Sciatic nerve (tissue), 2 donors: ENCODE measurements at places on chromosomes 1 and 21. TPM values are rescaled to one million over a fixed set of nuclear protein-coding genes. Genes with fewer than 3 reads are reported as not detected.

DNA sequence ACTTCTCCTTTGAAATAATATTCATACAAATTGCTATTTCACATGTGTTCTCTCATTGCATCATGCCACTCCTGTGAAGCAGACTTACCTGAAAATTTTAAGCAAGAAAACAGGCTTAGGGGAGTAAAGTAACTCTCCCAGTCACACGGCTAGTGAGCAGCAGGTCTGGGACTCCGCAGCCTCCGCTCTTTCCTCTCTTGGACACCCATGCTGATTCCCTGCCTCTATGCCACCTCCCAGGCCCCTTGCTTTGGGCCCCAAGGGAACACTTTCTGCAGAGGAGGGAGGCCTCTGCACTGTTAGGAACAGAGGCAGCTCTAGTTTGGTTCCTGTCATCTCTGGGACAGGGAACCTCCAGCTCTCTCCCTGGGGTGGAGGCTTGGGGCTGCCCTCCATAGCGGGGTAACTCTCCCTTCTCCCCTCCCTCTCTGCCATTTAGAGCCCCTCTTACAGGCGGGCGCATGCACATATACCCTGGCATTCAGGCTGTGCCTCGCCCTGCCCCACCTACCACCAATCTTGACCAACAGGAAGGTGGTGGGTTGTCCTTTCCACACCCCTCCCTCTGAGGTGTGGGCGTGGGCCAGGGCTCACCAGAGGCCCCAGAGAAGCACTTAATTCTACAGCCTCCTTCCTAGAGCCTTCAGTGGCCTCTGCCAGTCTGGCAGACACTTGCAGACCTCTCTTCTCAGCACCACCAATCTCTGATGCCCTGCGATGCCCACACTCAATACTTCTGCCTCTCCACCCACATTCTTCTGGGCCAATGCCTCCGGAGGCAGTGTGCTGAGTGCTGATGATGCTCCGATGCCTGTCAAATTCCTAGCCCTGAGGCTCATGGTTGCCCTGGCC, at the start of gene RXFP4:
RXFP4 (plus strand) TSS at position 646 of the 852 bp plus-strand sequence; CDS start at position 718, 72 bp downstream.
- no peak for DNase-seq

DNA sequence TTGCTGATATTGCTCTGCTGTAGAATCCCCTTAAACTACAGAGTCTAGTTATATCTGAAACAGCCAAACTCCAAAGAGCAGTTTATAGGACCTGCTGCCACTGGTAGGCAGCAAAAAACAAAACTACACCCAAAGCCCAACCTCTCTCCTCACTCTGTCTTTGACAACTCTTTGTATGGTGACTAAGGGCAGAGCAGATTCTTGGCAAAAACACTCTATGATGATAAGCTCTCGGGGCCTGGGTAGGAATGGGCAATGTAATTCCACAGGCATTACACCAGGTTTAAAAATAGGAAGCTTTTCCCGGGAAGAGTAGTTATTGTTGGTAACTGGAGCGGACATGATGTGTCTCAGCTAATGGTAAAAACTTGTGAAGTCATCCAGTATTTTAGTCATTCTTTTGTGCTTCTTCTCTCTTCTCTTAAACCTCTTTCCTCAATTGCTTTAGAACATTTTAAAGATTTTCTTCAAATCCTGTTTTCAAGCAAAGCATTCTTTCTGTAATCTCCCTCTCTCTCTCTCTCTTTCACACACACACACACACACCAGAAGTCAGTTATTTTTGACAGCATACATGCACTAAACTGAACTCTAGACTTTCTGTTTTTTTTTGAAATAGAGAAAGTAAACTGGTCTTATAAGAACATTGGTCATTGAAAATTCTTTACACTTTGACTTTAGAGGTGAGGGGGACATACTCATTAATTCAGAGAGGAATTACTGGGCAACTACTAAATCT, 193.5 kb downstream of the PAPPA2 start:
- no peak for DNase-seq

DNA sequence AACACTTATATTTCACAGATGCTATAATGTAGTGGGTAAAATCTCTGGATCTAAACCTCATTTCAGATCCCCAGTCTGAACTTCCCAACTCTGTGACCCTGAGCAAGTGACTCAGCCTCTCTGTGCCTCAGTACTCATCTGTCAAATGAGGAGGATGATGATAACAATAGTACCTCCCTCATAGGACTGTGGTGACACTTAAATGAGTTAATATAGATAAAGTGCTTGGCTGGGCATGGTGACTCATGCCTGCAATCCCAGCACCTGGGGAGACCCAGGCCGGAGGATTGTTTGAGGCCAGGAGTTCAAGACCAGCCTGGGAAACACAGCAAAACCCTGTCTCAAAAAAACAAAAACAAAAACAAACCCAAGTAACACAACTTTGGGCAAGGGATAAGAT, 4.7 kb upstream of the ECE1 start:
- no peak for DNase-seq

- no peak for DNase-seq
Observed at GRCh38 chr1:36919491-36920145, 114.7 kb downstream of the GRIK3 start.

GRCh38 chr1:59413327-59413720, 116.4 kb downstream of the FGGY start:
- no peak for DNase-seq

GRCh38 chr1:2212532-2213491, 15.3 kb upstream of the SKI start:
- DNase-seq = peak; percentile 95

- no peak for DNase-seq
Observed at GRCh38 chr1:186325239-186325638, 49.8 kb downstream of the TPR start.

DNA sequence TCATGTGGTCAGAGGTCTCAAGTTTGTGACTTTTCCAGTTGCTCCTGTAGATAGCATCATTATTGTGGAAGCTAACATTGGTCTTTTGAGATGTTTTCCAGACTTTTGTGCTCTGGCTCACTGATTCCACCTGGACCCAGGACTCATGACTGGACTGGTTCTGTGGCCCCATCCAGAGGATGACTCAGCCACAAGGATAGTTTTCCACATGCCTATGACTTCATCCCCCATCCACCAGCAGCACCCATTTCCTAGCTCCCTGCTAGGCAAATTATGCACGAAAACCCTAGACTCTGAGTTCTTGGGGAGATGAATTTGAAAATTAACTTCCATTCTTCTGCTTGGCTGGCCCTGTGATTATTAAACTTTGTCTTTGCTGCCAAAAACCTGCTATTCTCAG, 949.3 kb downstream of the MRPL39 start:
- no peak for DNase-seq

DNA sequence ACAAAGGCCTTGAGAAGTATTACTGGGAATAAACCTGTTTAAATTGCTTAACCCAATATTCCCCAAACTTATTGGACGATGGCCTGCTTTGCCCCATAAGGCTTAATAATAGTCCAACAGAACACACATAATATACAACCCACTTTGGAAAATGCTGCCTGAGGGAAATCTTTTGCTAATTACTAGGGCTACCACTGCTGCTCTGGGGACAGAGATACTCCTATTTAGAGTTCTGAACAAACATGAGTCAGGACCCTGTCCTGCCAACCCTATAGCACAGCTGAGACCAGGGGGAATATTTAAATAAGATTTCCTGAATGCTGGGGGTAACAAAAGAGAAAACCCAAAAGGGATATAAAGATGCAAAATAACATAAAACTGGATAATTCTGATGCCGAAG, 139.1 kb downstream of the BRINP2 start:
- no peak for DNase-seq

- DNase-seq = no peak
Observed at GRCh38 chr21:16422702-16423101, 692.9 kb downstream of the USP25 start.

GRCh38 chr1:178337091-178337706, 159.6 kb downstream of the CLEC20A start:
- no peak for DNase-seq

- no peak for DNase-seq
Observed at GRCh38 chr1:27872802-27873551, 633 bp downstream of the THEMIS2 start.

- no peak for DNase-seq
Observed at GRCh38 chr1:155981266-155982088, 3.1 kb upstream of the ARHGEF2 start.

- no peak for DNase-seq
Observed at GRCh38 chr21:34046917-34047316, 26.5 kb upstream of the MRPS6 start.

GRCh38 chr1:154416471-154417337, 11.6 kb downstream of the IL6R start:
- DNase-seq = peak; percentile 39

DNA sequence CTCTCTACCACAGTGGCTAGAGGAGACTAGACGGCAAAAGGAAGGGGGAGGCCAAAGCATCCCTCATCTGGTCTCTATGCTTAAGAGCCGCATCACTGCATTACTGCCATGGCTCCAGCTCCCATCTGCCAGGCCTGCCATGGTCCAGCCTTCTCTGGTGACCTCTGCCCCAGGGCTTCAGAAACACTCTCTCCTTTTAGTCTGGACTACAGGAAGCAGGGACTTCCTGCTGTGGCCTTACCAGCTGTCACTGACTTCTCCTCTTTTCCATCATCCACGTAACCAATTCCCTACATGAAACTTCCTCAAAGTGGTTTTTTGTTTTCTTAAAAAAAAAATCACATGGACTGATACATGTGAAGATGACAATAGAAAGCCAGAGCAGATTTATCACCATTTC, 323.1 kb upstream of the NFIA start:
- no peak for DNase-seq

- DNase-seq = no peak
Observed at GRCh38 chr21:31374395-31374794, 30.3 kb upstream of the TIAM1 start.

DNA sequence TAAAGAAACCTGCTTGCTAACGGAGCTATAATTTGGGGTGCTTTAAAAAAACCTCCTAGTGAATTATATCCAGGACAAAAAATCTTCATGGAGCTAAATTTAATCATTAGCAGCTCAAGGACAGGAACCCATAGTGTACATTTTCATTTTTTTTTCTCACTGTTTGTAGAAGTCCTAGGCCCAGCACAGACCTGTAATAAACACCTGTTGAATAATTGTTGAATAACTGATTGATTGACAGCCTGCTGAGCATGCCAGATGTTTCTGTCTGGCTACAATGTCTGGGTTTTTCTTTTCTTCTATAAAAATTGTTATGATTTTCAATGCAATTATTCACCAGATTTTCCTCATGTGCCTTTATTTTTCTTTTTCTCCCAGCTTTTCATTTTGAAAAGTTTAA, 10.9 kb upstream of the GALNT2 start:
- no peak for DNase-seq

- peak; percentile 95 for DNase-seq
Observed at GRCh38 chr1:153658400-153659174, at the start of gene SNAPIN. Gene SNAPIN, plus strand, starts transcription at chr1:153658703. Its CDS starts 41 bp downstream, at chr1:153658744.

DNA sequence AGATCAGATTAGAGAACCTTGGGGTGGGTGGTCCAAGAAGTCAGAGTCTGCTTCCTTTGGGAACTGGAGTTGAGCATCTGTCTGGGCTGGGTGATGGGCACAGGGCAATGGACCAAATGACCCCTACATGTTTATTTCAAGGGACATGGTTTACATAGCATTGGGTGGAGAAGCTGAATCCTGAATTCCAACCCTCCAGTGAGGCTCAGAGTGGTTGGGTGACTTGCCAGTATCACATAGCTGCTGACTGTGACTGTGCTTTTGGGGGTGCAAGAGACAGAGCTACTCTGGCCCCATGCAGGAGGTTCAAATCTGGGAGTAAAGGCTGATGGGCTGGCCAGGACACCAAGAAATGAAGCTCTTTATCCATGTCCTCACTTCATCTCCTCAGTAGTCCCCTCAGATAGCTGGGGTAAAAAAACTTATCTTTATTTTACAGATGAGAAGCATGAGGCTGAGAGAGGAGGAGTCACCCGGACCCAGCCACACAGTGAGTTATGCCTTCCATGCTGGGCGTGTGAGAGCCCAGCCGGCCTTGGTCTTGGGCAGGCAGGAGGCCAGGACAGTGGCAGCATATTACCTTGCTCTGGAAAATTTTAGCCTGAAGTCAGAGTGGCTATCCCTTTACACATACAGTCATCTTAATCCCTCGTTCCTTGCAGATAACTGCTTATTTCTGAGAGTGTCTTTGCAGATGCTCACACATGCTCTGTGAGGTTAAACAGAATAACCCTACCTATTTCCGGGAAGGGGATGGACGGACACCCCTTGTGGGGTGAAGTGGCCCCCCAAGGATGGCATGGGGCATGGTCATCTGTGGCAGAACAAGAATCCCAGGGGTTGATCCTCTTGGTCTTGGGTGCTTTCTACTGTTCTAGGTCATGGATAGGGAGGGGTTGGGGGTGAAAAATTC, 2.8 kb upstream of the SERINC2 start:
- DNase-seq = no peak

DNA sequence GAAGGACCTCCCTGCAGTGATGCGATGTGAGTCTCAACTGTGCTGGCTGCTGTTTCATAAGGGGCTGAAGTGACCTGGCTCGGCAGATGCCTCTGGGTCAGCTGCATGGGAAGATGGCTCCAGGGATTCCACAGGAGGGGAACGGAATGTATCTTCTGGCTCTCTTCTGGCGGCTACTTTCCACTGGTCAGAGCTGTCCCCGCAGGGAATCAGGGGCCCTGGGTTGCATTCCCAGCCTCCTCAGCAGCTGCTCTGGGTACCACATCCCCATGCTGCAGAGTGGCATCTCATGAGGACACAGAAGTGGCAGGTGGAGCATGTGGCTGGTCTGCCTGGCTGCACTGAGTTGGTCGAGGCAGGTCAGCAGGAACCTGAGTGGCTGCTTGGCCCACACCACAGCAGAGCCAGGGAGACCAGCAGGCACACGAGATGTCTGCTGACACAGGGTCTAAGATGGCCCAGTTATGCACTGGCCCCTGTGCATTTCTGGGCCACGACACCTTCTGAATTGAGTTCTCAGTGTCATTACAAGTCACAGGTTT, 42.8 kb downstream of the POFUT2 start:
- DNase-seq = no peak

- DNase-seq = no peak
Observed at GRCh38 chr1:23288201-23288600, 55.9 kb downstream of the HNRNPR start.

- DNase-seq = no peak
Observed at GRCh38 chr1:15975358-15975804, 520 bp downstream of the ZBTB17 start.

- DNase-seq = no peak
Observed at GRCh38 chr1:80218112-80218511, 1211.6 kb upstream of the ADGRL4 start.

GRCh38 chr21:16522548-16522947, 792.8 kb downstream of the USP25 start:
- DNase-seq = no peak

- DNase-seq = no peak
Observed at GRCh38 chr1:221945669-221946068, 203.8 kb upstream of the DUSP10 start.

FCN3 gene
- 1.2 TPM for total RNA-seq

CD164L2 gene
- not detected for total RNA-seq

DAB1 gene
- 10.5 TPM for total RNA-seq

BEST4 gene
- total RNA-seq = 0.36 TPM

GCSAML gene
- total RNA-seq = 1.2 TPM

S100A8 gene
- 192 TPM for total RNA-seq

HSD11B1 gene
- total RNA-seq = 6.0 TPM

KRTAP11-1 gene
- not detected for total RNA-seq

LRRC71 gene
- total RNA-seq = 2.5 TPM

C1orf56 gene
- total RNA-seq = 5.6 TPM

TEX38 gene
- not detected for total RNA-seq

NPHS2 gene
- not detected for total RNA-seq
